ENCODE measurements at places on chromosomes 2 and 18.
A peak's percentile ranks its signal among the peaks of the same experiment; 100 is the strongest.

DNA sequence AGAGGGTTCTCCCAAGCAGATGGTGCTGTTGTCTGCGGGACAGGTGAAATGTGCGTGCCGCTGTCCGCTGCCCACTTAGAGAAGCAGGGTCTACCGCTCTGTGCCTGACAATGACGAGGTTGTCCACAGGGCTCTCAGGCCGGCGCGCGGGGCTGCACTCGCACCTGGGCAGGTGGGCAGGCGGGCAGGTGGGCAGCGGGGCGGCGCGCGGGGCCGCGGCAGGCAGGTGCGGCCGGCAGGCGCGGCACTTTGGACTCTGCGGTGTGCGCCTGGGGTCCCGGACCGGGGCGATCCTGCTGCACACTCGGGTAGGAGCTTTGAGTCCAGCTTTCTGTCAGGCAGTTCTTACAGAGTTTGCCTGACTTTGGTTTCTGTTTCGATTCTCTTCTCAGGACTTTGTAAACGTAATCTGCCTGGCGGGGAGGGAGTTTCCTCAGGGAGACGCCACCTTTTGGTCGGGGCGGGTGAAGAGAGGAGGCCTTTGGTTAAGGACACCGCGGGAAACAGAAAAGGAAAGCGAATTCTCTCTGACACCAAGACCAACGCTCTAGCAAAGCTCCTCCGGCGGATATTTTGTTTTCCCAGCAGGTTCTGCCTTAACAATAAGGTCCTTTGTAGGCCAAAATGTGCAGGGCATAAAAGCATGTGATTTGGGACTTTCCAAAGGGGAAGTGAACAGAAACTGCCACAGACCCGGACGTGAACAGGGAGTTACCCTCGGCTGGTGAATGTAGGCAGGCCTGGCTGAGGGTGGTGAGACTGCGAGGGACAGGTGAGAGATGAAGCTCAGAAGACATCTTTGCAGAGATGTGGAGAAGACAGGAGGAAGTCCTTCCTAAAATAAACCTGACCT is at the start of gene IFIH1:
IFIH1 (minus strand) TSS at position 357 of the 853 bp plus-strand sequence. CDS start 377 bp downstream, outside the sequence.
- DNase-seq = peak; percentile 84

DNA sequence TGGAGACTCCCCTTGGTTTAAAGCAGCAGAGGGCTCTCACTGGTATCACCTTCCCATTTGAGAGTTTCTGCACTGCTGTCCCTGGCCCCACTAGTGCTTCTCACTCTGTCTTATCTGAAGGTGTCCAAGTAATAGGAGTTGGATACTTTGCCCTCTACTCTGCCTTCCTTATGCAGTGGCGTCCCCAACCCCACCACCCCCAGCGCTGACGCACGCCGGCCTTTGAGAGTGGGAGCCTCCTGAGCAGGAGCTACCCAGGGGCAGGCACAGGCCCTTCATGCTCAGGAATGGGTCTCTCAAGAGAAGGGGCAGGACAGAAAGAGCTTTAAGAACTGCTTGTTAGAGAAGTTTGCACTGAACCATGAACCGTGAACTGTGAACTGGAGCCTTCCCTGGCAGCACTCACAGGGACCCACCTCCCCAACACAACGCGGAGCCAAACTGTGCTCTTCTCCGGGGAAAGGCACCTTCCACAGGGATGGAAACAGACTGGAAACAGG is 3.3 kb downstream of the CIB4 start:
- DNase-seq = no peak

DNA sequence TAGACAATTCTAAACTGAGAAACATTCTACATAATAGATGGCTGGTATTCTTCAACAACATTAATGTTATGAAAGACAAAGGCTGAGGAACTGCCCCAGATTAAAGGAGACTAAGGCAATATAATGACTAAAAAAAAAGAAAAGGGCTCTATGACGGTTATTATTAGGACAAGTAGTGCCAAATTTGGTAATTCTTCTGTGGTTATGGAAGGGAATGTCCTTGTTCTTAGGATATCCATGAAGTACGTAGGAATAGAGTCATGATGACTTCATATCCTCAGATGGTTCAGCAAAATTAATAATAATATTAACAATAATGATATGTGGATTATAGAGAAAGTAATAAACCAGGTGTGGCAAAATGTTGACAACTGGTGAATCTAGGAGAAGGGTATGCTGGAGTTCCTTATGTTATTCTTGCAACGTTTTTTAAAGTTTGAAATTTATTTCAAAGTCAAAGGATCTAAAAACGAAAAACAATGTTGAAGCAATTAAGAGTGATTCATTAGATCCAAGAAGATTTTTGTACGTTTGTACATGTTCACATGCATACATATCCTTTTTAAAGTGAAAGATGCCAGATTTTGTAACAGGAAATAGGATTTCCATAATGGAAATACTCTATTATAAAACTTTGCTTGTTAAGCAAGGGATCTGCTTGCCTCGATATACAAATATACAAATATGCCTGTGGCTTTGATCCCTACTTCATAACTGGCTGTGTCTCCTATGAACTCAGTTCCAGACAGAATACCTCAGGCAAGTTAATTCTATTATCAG is 27.7 kb upstream of the STRN start:
- DNase-seq = no peak

- no peak for DNase-seq
Measured at GRCh38 chr2:191197096-191197495, 46.3 kb upstream of the STAT4 start.
